ENCODE measurements at places on chromosomes 12 and 14.

DNA sequence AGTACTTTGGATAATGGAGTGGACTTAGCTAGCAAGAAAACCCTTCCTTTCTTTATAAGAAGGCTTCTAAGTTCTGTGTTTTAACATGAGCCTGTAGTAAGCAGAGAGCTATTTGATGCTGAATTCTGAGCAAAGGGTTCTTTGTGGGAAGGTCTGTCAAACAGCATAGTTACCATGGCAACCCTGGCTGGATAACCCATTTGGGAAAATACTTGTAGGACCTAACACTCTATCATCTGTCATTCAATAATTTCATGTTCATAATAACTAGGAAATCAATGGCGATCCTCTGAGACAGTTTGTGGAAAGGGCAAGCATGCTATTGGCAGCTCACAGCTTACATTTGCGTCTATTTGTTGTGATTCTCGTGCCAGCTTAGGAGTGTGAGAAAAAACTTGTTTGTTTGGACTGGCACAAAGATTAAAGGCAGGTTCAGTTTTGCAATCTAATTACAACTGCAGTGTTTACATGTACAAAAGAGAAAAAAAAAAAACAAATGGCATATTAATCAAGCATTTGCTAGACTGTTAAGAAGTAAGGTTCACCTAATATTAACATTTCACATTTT lies 219.2 kb downstream of the PDZRN4 start:
- DNase-seq: no peak

DNA sequence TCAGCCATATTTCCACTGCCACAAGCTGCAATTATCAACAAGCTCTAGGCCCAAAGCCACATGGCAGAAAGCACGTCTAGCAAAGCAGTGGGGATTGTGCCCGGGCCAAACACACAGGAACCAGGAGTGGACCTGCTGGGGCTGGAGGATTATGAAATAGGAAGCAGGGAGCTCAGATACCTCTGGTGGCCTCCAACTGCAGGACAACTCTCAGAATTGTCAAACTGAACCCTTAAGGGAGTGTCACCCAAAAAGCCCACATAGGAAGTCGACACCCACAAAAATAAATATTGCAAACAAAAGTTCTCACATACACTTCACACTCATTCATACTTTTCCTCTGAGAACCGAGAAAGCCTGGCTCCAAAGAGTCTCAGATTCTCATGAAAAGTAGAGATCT lies 26.1 kb downstream of the KCTD10 start:
- DNase-seq: no peak

GRCh38 chr14:101349108-101349507 lies 212.2 kb upstream of the DIO3 start:
- no peak for DNase-seq

DNA sequence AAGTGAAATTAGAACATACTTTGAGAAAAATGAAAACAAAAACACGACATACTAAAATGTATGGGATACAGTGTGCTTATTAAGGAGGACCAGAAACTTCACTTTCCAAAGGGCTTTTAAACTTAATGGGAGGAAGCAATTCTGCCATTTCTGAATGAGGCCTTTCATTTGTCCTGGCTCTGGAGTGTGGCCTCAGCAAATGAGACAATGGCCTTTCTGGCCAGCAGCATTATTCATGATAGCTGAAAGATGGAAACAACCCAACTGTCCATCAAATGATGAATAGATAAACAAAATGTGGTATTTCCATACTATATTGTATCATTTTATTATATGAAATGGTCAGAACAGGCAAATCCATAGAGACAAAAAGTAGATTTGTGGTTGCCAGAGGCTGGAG lies 338.6 kb downstream of the CEP128 start:
- no peak for DNase-seq

GRCh38 chr14:20686386-20687143 lies 2.0 kb upstream of the ANG start:
- DNase-seq: no peak

DNA sequence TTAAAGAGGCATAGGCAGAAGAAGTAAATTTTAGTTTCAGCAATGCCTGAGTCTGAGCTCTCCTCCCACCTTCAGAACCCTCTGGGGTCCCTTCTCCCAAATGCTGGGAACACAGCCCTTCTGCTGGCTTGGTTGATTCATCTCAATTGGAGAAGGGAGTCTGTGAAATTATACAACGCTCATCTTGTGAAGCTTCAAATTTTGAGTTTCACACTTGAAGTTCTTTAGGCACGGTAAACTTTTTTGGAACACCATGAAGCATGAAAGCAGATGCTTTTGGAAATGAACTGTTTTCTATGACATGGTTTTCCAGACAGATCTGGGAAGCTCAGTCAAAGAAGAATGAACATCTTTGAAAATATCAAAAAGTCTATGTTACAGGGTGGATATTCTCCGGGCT lies 69.9 kb downstream of the TBK1 start:
- DNase-seq: no peak

Data from inflammatory macrophage treated with lipopolysaccharide for 4 hours (primary cell).